ENCODE measurements at places on chromosomes 7 and 10.

GRCh38 chr7:109879287-109879828, 1211.6 kb upstream of the LRRN3 start:
- H3K27ac ChIP-seq, result no peak overlapping the region
- H3K4me3 ChIP-seq, result no peak overlapping the region
- no peaks in the 10 kb centered on the region for H3K4me1 ChIP-seq
- no peak for ATAC-seq
- H3K36me3 ChIP-seq, result no peaks in the 10 kb centered on the region
- H3K27me3 ChIP-seq, result no peaks in the 10 kb centered on the region

DNA sequence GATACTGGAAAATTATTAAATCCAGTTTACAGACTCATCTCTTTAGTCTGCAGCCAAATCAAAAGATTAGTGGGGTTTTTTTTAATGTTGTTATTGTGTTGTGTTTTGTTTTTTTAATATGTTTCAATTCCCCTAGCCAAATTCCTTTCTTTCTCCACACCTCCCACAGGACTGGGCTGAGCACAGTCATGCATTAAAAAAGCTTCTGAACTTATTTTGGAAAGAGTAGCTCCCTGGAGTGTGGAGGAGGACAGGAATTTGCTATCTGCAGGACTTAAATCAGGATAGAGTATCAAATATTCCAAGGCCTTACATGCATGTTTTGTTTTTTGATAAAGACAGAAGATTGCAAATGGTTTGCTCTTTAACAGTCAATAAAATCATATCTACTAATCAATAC, 90.7 kb downstream of the GNAI1 start:
- H3K36me3 ChIP-seq, result no peaks in the 10 kb centered on the region
- H3K27me3 ChIP-seq, result no peaks in the 10 kb centered on the region
- no peaks in the 10 kb centered on the region for H3K4me1 ChIP-seq
- no peak overlapping the region for H3K4me3 ChIP-seq
- no peak for ATAC-seq

GRCh38 chr10:28410420-28411135, 107.7 kb upstream of the MPP7 start:
- peaks cover 7% of the 10 kb centered on the region for H3K4me1 ChIP-seq
- no peak for ATAC-seq
- peaks cover 38% of the 10 kb centered on the region for H3K27me3 ChIP-seq
- no peak overlapping the region for H3K27ac ChIP-seq

DNA sequence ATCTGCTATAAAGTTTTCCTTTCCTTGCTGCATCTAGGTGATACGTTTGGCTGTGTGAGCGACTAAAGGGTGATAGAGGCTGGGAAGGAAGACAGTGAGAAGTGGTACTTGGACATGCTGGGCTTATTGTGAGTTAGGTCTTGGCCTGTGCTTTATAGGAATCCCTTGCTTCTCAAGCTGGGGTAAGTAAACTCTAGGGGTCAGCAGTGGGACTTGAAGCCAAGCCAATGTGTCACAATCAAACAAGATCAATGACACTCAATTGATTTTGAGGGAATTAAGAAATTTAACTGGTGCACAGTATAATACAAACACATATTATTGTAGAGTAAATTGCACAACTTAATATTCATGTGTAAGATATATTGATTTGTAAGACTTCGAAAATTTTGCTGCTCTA, 155.8 kb upstream of the AOAH start:
- no peaks in the 10 kb centered on the region for H3K4me1 ChIP-seq
- ATAC-seq, result no peak
- H3K27ac ChIP-seq, result no peak overlapping the region
- H3K4me3 ChIP-seq, result no peak overlapping the region

DNA sequence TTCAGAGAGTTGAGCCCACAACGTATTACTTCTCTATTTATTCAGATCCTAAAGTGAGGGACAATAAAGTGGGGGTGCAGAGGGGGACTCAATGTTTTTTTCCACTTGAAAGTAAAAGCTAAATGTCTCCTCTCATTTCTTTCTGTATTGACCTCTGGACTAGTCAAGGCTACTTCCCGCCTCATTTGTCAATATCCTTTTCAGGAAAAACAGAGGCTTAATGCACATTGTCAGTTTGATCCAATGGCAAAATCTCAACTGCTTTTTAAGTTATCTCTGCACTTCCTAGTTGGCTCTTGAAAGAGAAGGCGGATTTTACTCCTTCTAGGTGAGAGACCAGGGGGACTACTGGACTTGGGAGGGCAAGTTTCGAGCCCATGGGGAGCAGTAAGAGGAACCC, 56.4 kb downstream of the HIPK2 start:
- no peak for ATAC-seq
- H3K36me3 ChIP-seq, result peaks cover 15% of the 10 kb centered on the region

DNA sequence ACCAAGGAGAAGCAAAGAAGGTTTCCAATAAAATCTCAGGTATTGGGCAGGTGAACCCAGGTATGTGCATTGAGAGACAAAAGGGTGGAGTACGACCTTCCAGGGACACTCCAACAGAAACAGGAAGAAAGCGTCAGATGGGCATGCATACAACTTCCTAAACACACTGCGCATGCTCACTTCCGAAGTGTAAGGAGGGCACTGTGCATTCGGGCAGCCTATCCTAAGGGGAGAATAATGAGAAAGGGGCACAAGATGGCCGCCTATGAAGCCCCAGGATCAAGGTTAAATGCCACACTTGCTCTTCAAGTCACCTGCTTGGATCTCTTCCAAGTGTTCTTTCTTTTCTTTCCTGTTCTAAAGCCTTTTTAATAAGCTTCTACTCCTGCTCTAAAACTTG, 39.4 kb upstream of the PRSS1 start:
- H3K27ac ChIP-seq, result no peak overlapping the region
- no peak overlapping the region for H3K4me3 ChIP-seq
- no peak for ATAC-seq
- no peaks in the 10 kb centered on the region for H3K27me3 ChIP-seq

GRCh38 chr10:130719448-130719752, 583.2 kb downstream of the GLRX3 start:
- no peaks in the 10 kb centered on the region for H3K27me3 ChIP-seq
- ATAC-seq, result no peak
- no peak overlapping the region for H3K4me3 ChIP-seq
- no peaks in the 10 kb centered on the region for H3K36me3 ChIP-seq
- H3K4me1 ChIP-seq, result no peaks in the 10 kb centered on the region
- H3K27ac ChIP-seq, result no peak overlapping the region

GRCh38 chr10:69119896-69120295, 4.1 kb upstream of the VPS26A start:
- H3K4me1 ChIP-seq, result peaks cover 2% of the 10 kb centered on the region
- ATAC-seq, result no peak
- H3K4me3 ChIP-seq, result no peak overlapping the region
- H3K36me3 ChIP-seq, result no peaks in the 10 kb centered on the region
- H3K27me3 ChIP-seq, result no peaks in the 10 kb centered on the region

GRCh38 chr10:31197886-31198285, 121.1 kb upstream of the ZEB1 start:
- no peaks in the 10 kb centered on the region for H3K27me3 ChIP-seq
- no peak overlapping the region for H3K27ac ChIP-seq
- H3K4me3 ChIP-seq, result no peak overlapping the region
- no peaks in the 10 kb centered on the region for H3K4me1 ChIP-seq
- H3K36me3 ChIP-seq, result no peaks in the 10 kb centered on the region
- no peak for ATAC-seq

GRCh38 chr10:101293007-101293723, 60.8 kb upstream of the BTRC start:
- H3K27me3 ChIP-seq, result peaks cover 87% of the 10 kb centered on the region
- H3K4me1 ChIP-seq, result peaks cover 38% of the 10 kb centered on the region
- H3K36me3 ChIP-seq, result no peaks in the 10 kb centered on the region
- H3K27ac ChIP-seq, result no peak overlapping the region

Data from stimulated activated memory B cell treated with anti-CD40 and anti-IgM and Interleukin-4, amounts not matched to agents 10 μg/mL and 1 μg/mL and 100 μg/mL, for 72 hours (primary cell).